Retina (tissue), 1 donor: ENCODE measurements at places on chromosomes 5 and 9.

- peak; percentile 16 for DNase-seq
Measured at GRCh38 chr5:91642581-91642980, 259.5 kb upstream of the ARRDC3 start.

- no peak for DNase-seq
Measured at GRCh38 chr9:110255034-110255462, 1.3 kb downstream of the TXN start.

DNA sequence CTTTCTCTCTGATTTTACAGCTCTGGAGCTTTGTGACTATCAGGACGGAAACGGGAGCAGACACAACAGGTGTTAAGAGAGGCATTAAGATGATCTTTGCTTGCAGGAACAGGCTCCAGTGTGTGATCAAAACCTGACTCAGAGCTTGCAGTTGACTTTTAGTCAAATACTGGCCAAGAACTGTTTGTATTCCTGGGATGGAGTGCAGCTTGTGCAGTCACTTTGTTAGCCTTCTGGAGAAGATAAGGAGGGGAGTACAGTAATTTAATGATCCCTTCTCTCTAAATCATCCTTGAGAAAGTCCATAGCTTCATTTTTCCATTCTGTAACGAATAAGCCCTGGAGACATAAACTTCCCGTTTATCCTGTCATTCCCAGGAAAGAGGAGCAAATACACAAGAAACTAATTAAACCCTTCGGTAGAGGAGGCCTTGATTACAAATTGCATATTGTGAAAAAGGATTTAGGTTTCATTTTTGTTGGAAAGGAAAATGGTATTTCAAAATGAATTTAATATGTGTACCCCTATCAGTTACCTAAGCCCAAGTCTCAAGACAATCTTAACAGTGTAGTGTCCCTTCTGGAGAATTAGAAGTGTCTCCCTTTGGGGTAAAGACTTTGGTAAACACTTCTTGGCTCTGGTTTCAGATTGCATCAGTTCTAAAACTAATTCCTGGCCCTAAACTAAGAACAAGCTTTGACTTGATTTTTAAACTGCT lies 3.1 kb upstream of the STOM start:
- DNase-seq = no peak

DNA sequence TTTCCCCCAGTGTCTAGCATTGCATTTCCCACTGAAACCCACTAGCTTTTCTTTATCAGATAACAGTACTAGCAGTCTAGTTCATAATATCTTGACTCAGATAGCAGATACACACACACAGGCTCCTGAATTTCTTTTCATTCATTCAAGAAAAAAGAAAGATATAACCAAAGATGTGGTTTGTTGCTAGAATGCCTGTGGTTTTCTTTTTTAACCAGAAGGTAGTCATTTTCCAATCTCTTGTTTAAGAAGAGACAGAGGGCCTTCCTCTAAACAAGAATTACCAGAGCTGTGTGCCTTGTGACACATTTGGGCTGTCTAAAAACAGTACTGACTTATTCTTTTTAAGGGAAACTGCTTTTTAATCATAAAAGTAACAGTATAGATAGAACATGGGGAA lies 167.3 kb downstream of the PJA2 start:
- DNase-seq = no peak

DNA sequence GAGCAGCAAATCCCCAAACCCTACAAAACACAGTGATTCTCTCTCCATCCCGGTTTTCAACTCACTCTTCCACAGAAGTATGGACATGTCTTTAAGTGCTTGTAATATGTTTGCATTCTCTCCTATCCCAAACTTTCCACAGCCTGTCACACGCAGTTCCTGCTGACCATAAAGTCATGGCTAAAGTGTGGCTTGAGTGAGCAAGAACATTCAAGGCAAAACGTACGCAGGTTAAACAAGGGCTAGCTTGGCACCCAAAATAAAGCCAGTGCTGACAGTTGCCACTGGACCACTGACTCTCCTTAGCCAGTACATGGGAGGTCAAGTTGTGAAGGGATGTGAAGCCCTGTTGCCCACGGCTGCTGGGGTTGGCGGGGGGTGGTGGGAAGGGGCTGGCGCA lies 211.1 kb upstream of the IRX1 start:
- DNase-seq = no peak

GRCh38 chr9:71886015-71886414 lies 25.0 kb downstream of the ABHD17B start:
- no peak for DNase-seq

- no peak for DNase-seq
Measured at GRCh38 chr5:101676646-101677045, 619.4 kb downstream of the SLCO4C1 start.

DNA sequence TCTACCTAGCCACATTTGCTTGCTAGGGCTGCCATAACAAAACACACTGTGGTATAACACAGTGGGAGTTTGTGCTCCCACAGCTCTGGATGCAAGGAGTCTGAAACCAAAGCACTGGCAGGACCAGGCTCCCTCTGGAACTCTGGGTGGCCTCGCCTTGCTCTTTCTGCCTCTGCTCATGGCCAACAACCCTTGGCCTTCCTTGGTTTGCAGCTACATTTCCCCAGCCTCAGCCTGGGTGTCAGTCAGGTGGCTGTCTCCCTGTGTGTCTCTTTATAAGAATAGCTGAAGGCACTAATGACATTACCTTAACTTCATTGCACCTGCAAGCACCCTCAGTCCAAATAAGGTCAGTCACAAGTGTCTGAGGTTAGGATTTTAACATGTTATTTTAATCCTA lies 101.0 kb upstream of the IRX2 start:
- no peak for DNase-seq

DNA sequence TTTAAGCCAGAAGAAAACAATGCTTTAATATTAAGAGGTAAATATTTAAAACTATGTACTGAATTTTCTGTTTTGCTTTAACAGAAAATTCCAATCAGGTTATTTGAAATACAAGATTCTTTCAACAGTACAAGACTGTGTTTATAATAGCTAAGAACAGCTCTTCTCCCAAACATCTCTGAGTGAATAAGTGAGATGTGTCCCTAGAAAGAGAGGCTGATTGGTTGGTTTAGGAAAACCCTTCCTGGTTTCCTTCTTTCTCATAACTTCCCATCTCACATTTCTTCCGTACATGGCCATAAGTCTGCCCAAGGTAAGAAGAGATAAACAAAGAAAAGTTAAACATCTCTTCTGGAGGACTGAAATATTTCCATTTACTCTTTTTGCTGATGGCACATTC lies 145.9 kb downstream of the FANCC start:
- no peak for DNase-seq

GRCh38 chr9:1994180-1994579 lies 21.0 kb upstream of the SMARCA2 start:
- DNase-seq = no peak

DNA sequence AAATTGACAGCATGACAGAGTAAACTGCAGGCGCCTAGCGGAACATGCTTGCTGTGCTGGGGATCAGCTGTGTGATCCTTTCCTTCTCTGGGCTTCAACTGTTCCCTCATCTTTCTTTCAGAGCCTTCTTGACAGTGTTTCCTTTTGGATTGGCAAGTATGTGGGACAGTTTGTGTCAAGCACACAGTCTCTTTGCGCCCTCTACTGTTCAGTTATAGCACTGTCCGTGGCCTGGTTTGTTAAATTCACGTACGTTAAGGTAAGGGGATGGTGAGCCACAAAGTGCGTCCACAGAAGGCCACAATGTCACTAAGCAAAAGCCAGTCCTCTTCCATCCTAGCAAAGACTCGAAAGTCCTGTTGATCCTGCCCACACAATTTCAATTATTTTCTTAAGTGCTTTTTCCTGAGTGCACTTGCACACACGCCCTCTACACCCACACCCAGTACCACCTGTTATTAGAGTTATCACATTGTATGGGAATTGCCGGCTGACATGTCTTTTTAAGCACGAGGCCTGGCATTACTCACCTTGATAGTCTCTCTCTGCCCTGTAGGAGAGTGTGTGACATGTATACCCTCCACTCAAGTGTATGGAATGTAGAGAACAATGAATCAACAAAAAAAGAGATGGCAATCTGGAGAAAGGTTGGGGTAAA lies 22.5 kb upstream of the PTPN3 start:
- DNase-seq = peak; percentile 75
